MM.1S (cell line): ENCODE measurements at places on chromosomes 13 and 19.

GRCh38 chr13:44108331-44108858, 228.7 kb downstream of the LACC1 start:
- no peak for DNase-seq

DNA sequence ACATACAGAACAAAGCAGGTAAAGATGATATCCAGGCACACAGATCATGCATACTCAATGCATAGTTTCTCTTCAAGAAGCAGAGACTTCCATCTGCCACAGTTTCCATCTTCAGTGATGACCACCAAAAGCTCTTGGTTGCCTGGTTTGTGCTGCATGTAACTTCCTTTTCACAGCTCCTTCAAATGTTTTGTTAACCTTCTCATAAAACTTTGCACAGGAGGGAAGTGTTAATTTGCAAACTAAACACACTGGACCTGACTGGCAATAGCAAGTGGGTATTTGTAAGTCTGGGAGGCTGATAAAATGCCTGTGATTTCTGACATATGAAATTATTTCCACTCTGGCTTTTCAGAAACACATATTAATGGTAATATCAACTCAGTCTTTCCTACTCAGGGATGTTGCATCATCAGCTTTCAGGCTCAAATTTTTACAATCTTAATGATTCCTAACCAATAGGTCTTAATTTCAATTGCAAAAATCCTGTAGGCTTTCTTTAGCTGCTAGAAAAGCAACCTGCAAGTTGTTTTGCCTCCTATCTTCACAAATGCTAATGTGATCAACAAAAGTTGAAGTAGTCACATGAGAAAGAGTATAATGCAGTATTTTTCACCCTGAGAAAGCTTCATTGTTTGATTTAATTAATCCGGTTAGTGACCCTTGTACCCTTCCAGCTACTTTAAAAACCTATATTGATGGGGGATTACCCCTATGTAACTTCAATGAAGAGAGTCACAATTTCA, 575.6 kb downstream of the DIAPH3 start:
- no peak for DNase-seq

DNA sequence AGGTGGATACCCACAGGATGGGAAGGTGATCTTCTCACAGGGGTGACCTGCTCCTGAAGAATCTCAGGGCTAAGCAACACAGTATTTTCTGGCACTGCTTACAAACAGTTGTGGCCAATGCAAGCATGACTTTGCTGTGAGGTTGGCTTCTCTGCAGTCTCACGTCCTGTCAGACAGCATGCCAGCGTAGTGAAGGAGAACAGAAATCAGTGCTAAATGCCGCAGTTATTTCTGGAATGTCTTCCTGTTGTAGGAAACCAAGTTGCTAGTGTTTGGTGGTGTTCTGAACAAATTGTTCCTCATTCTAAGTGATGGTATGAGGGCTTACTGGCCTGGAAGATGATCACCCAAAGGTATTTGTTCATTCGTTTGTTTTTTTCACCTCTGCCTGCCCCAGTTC, 320.1 kb downstream of the MTUS2 start:
- DNase-seq = no peak

- DNase-seq = no peak
These were observed 7.1 kb downstream of the SMAD9 start for GRCh38 chr13:36912973-36913372.

DNA sequence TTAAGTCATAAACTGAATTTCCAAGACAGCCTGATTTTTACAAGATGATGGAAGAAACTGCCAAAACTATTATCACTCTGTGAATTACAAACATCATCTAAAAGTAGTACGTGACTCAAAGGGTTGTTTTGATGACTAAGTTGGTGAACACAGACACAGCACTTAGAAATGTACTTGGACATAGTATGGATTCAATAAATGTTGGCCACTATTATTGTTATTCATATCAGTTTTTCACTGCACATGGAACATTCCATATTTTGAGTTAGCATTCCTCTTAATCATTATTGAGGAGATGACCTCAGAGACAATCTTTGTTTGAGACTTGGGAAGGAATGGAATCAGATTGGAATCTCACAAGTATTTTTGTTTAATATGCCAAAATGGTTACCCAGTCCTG, 172.9 kb downstream of the OXGR1 start:
- no peak for DNase-seq

DNA sequence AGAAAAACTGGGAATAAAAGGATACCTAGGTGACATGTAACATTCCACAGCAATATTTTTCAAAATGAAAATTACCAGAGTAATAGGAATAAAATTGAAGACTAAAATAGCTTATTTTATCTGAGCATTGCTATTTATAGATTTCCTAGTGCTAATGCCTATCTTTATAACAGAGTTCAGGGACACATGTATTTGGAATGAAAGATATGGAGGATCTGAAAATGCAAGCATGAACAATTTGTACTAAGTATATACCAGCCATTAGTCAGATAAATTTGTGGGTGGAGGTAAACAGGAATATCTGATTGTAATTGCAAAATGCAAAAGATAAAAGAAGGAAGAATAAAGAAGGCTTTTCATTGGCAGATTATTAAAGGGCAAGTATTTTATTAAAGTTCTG, 345.9 kb downstream of the GPC5 start:
- no peak for DNase-seq

DNA sequence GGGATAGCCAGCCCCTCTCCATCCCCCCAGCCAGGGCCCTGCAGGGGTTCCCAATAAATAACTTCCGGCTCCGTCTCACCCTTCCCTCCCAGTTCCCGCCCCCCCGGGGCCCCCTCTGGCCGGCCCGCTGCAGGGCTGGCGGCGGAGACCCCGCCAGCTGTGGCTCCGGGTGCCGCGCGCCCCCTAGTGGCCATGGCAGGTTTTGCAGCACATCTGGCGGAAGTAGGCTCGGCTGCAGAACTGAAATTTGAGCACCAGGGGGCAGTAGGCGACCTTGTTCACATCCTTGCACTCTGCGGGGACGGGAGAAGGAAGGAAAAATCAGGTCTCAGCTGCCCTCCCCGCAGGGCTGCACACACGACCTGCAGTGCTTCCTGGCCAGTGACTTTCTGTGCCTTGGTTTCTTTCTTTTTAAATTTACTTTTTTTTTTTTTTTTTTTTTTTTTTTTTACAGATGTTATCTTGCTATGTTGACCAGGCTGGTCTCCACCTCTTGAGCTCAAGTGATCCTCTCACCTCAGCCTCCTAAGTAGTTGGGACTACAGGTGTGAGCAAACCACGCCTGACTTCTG, 3.6 kb upstream of the MYO1F start:
- peak; percentile 75 for DNase-seq

- DNase-seq = no peak
These were observed 82.0 kb downstream of the MYO16 start for GRCh38 chr13:108711386-108711785.

- no peak for DNase-seq
These were observed 182.9 kb downstream of the TEX29 start for GRCh38 chr13:111503376-111503775.

- no peak for DNase-seq
These were observed 2040.3 kb upstream of the PCDH20 start for GRCh38 chr13:63455938-63456337.

DNA sequence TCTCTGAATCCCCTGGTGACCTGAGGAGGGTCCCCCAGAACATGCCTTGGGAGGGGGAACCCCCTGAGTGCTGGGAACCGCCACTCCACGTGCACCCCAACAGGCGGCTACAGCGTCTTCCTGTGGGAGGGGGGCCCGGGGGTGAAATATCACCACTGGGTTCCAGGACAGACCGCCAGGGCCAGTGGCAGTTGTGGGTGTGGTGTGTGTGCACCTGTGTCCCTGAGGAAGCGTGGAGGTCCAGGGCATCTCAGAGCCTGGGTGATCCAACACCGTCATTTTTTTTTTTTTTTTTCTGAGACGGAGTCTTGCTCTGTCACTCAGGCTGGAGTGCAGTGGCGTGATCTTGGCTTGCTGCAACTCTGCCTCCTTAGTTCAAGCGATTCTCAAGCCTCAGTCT, 4.2 kb downstream of the ADGRE5 start:
- DNase-seq = no peak

GRCh38 chr13:71583581-71583980, 283.4 kb downstream of the DACH1 start:
- no peak for DNase-seq

DNA sequence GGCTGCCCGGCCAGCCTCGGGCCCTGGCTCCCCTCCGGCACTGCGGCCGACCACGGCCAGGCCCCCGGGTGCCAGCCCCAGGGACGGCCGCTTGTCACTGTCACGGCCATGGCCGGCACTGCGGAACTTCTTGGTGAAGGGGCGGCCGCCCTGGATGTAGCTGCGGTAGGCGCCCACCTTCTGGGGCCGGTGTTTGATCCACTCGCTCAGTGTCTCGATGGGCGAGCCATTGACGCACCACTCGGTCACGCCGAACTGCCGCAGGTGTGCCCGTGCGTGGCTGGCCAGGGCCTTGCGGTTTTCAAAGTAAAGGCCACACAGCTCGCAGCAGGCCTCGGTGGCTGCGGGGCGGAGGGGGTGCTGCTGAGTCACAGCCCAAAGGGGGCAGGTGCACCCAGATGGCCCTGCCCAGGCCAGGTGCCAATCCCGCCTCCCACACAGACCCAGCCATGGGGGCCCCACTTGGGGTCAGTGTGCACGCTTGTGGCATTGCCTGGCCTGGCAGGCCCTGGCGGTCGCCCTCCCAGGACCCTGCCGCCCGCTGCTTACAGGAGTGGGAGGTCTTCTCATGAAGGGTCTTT, 6.0 kb upstream of the AKAP8L start:
- DNase-seq = no peak

GRCh38 chr13:74560325-74560724, 426.1 kb upstream of the KLF12 start:
- DNase-seq = no peak

- no peak for DNase-seq
These were observed 33.0 kb downstream of the GPC6 start for GRCh38 chr13:93259527-93260080.

- no peak for DNase-seq
These were observed 15.9 kb upstream of the CELF5 start for GRCh38 chr19:3208317-3209207.

DNA sequence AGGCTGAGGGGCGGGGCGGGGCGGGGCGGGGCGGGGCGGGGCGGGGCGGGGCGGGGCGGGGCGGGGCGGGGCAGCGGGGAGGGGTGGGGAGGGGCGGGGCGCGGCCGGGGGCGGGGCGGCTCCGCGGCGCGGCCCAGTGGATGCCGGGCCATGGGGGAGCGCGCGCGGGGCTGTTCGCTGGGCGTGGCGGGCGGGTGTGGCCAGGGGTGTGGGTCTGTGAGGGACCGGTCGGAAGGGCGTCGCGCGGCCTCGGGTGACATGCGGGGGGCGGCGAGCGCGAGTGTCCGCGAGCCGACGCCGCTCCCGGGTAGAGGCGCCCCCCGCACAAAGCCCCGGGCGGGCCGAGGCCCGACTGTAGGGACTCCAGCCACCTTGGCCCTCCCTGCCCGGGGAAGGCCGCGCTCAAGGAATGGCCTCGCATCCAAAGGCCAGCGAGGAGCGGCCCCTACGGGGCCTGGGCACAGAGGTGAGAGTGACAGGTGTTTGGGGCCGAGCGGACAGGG, at the start of gene ZFP28:
Gene ZFP28, plus strand, starts transcription at position 188 of the 503 bp plus-strand sequence. Its CDS starts 71 bp downstream, at position 259.
- DNase-seq = no peak

- DNase-seq = no peak
These were observed 97.5 kb downstream of the SLC10A2 start for GRCh38 chr13:102968572-102969228.

DNA sequence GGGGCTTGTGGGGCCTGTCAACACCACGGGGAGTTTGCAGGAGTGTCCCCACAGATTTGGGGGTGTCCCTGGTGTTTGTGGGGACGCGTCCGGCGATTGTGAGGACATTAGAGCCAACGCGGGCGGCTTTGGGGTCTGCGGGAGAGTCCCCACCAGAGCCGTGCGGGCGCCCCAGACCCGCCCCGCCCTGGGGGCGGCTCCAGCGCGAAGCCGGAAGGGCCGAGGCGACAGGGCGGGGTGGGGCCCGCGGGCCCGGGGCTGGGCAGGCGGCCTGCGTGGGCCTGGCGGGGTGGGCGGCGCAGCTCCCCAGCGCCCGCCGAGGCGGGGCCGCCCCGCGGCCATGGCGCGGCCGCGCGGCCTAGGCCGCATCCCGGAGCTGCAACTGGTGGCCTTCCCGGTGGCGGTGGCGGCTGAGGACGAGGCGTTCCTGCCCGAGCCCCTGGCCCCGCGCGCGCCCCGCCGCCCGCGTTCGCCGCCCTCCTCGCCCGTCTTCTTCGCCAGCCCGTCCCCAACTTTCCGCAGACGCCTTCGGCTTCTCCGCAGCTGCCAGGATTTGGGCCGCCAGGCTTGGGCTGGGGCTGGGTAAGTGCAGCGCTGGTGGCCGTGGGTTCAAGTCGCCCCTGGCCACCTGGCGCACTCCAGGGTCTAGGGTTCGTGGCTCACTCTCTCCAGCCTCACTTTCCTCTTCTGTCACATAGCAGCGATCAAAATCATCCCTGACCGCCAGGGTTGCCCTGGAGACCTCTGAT, 10.3 kb downstream of the PDE4A start:
- DNase-seq = no peak

GRCh38 chr13:34942732-34943435, 814 bp downstream of the NBEA start:
- peak; percentile 30 for DNase-seq

GRCh38 chr13:80199585-80200292, 141.2 kb downstream of the SPRY2 start:
- DNase-seq = no peak

- DNase-seq = no peak
These were observed 4.5 kb downstream of the BICRA start for GRCh38 chr19:47613165-47614020.

GRCh38 chr13:72651144-72651543, 76.3 kb downstream of the MZT1 start:
- no peak for DNase-seq

DNA sequence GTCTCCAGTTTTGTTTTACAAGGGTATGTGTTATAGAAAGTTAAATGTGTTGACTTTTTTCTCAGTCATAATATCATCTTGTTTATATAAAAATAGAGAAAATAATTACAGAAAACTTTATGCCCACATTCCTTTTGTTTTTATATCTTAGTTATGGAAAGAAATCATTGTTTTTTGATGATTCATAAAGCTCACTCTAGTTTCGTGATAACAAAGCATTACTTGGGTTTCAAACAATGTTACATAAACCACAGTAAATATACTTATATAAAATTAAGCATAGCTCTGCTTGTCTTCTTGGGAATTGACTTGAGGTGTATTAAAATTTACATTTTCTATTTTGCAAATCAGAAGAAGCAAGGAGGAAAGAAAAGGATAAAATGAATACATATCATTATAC, 111.8 kb downstream of the SGCG start:
- no peak for DNase-seq

DNA sequence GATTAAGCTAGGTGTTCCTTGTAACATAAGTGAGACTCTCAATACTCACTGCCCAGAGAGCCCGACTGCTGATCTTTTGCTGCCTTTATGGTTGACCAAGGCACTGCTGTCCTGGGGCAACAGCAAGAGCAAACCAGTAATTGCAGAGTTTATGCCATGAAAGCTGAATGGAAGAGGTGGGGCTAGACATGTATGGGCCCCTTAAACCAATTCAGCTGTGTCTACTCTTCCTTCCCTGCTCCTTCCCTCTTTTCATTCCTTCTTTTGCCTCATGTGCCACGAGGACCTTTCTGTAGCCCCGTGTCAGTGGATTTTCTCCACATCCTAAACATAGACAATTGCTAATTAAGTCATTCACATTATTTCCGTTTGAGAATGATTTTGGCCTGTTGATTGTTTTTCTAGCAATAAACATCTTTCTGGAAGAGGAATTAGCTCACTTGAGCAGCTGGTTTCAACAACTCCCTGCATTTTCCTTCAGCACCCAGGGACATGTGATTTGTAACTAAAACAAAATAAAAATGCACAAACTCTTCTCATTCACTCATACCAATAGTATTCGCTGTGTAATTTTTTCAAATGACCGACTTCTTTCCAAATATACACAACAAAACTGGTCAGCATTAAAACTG, 40.5 kb downstream of the RAP2A start:
- no peak for DNase-seq

GRCh38 chr13:113273851-113274590, 23.0 kb upstream of the LAMP1 start:
- DNase-seq = no peak
